RWPE2 (cell line): ENCODE measurements at places on chromosomes 1 and 21.

DNA sequence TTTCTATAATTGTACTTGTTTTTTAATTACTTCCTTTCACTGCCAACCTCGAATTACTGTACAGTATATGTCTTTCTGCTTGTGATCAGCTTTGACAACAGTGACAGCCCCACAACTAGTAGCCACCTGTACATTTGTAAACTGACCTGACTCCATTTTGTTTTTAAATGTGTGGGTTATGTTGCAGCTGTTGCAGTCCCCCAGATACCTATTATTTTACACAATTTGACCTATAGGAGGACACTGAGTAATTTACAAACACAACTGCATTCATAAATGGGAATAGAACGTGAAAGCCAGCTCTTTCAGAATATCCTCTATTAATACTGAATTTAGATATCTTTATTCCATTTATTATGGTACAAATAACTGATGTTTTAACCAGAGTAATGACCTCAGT, 2.5 kb upstream of the VAMP3 start:
- DNase-seq = no peak

GRCh38 chr21:44965251-44966022, 25.6 kb downstream of the SLX9 start:
- DNase-seq = no peak

DNA sequence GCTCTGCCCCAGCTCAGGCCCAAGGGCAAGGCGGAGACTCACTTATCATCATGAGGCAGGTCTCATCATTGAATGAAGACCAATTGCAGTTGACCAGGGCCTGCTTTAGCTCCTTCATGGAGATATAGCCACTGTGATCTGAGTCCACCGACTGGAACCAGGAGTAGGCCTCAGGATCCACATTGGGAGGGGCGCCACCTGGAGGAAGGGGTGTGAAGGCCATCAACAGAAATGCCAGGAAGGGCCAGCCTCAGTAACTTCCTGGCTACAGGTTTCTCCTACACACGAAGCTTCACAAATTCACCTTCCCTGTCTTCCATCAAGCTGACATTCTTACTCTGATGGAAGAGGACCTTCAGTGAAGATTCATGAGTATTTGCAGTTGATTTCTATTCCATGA, 11.6 kb downstream of the PEF1 start:
- no peak for DNase-seq

- no peak for DNase-seq
Measured at GRCh38 chr1:150001415-150001814, 9.1 kb downstream of the OTUD7B start.

DNA sequence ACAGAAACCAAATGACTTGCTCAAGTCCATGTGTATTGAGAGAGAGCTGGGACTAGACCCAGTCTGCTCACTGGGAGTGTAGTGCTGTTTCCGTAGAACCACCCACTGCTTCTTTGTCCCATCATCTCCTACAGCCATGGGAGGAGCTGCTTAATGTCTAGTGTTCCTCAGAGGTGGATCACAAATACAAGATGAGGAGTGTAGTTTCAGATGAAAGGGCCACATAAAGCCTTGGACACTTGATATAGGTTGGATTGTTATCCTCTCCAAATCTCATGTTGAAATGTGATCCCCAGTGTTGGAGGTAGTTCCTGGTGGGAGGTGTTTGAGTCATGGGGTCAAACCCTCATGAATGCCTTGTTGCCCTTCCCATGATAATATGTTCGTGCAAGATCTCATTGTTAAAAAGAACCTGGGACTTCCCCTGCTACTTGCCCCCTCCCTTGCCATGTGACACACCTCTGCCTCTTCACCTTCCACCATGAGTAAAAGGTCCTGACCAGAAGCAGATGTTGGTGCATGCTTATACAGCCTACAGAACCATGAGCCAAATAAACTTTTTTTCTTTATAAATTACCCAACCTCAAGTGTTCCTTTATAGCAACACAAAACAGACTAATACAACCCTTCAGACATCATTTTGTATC, 127.5 kb upstream of the DNAH14 start:
- no peak for DNase-seq

DNA sequence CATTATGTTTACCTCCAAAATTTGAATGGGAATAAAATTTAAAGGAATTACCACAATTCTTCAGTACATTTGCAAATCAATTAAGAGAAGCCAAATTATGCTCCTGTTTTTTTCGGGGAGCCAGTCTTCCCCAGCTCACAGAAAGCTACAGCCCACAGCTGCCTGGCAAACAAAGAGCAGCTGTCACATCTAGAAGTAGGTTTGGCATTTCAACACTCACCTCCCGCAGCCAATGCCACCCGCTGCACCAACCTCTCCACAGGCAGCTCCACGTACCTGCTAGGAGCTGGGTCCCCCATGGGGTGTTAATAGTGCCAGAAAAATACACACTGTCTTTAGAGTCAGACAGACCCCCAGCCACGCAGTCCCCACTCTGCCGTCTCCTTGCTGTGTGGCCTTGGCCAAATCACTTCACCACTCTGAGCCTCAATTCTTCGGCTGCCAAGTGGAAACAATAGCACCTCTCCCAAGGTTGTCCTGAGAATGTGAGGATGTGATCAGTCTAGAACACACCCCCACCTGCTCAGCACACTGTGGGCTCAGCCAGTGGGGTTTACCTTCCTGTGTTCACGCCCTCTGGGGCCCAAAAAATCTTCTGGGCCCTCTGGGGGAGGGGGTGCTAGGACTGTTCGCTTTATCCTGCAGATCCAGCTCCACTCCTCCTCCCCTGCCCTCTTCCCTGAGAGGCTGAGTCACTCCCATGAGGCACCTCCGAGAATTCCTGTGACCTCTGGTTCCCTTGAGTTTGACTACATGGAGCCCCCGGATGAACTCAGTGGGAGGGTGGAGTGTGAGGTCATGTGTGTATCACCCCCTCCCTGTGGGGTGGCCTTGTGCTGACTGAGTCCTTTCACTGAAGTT, 204.3 kb upstream of the GRIK3 start:
- no peak for DNase-seq

GRCh38 chr1:57489358-57490036, 65.6 kb upstream of the DAB1 start:
- no peak for DNase-seq

DNA sequence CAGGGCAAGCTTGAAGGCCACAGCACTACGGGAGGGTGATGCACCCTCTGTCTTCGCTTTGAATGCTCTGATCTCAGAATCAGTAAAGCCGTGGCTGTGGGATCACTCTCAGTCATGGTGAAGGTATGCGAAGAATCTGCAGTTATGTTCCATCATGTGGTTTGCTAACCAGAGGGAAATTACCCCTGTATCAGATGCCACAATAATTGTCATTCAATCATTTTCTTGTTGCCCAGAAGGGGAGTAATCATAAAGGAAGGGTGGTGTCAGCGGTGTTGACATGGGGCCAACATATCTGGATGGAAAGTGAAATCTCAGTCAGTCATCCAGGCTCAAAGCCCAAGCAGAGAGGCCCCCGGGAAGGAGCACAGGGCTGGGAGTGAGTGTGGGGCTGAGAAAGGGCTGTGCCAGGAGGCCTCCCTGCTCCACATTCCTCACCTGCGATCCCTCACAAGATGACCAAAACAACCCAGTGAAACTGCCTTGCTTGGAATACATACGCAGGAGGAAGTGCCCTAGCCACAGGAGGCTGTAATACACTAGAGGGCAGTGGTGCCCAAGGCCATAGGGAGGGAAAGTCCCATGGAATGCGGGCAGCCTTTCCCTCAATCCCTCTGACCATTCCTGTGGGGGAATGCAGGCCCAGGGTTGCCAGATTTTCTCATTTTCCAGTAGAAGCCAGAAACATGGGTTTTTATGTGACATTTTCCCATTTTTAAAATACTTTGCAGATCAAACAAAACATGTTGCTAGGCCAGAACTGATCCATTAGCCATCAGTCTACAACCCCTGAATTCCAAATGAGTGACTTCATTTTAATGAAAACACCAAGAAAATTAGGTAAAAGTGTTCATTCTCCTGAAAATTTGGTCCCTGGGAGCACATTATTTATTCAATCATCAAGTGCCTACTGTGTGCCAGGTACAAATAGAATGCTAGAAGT, 95.7 kb upstream of the VANGL1 start:
- DNase-seq = peak; percentile 89

DNA sequence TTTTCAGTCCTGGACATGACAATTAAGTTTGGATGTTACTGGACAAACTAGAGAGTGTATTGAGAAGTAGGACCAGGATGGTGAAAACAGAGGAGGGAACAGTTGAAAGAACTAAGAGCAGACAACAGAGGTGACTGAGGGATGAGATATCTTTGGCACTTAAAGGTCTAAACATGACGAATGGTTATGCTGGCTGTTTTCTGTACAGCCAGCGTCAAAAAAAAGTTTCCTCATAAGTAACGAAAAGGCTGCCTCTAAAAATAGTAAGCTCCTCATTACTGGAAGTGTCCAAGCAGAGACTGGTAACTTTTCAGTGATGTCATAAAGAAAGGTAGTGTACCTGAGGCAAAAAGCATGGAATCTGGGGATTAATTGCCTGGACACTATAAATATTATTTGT, 35.2 kb upstream of the AK4 start:
- no peak for DNase-seq

DNA sequence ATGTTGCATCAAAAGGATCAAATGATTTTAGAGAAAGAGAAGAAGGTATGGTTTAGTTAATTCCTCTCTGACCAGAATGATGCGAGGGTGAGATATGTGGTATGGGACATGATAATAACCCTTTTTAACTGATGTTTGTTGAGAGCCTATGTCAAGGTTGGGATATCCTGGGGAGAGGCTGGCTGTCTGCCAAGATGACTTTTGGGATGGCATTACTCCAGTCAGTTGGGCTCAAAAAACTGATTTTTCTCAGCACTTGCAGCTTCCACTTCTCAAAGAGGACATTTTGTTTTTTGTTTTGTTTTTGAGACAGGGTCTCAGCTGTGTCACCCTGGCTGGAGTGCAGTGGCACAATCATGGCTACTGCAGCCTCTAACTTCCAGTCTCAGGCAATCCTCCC, 17.7 kb upstream of the STX12 start:
- DNase-seq = no peak

GRCh38 chr21:14768042-14768441, 221.9 kb upstream of the SAMSN1 start:
- DNase-seq = no peak

DNA sequence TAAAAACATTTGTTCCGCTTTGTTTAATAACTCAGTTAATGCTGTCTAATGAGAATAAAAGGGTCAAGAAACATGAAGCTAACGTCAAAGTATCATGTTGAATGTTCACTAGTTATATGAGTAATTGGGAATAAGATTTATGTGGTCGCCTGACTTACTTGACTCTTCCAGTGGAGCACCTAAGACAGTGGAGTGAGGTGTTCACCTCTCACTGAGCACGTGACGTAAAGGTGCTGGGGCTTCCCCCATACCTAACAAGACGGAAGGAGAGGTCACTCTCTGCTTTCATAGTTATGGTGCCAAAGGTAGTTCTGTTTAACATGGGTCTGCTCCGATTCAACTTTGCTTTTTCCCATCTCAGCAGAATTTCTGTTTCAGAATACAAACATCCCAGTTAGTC, 686 bp downstream of the KMO start:
- DNase-seq = no peak

- DNase-seq = no peak
Measured at GRCh38 chr21:43781846-43782245, 5.7 kb upstream of the CSTB start.

GRCh38 chr21:37547615-37548200, 181.1 kb downstream of the DYRK1A start:
- no peak for DNase-seq

DNA sequence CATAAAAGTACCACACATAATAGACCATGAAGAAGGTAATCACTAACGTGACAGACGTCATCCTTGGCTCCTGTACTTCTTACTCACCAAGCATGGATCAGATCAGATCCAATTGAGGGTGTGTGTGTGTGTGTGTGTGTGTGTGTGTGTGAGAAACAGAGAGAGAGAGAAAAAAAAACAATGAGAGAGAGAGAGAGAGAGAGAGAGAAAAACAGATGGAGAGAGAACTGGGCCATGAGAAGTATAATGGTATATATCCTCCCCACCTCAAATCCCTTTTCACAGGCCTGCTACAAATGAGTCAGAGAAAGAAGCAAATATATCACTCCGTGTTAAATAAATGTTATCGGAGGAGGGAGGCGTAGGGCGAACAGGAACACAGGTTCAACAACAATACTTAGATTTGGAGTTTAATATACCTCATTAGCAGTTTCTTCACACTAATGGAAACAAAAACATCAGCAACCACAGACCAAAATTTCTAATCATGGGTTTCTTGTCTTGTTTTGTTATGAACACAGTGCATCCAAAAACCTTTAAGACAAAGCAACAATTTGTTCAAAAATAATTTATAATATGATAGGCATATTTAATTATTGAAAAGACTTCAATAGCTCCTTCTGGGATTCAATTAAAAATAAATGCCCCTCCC, 45.3 kb downstream of the TIAM1 start:
- no peak for DNase-seq

- DNase-seq = no peak
Measured at GRCh38 chr1:206823727-206824126, 41.7 kb upstream of the IL20 start.

DNA sequence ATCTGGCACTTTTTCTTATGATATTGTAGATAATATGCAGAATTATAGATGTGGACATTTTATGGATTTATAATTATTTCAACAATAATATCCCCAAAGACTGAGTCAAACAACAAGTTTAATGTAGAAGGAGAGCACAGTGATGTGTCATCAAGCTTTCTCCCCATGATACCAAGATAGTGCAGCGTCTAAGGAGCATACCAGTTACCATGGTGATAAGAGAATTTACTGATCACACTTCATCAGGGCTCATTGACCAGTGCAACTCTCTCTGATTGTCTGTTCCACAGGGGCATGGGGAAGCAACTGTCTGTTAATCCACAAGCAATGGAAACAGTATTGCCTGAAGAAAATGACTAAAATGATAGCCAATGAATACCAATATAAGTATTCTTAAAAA, 209.6 kb upstream of the DPYD start:
- no peak for DNase-seq

DNA sequence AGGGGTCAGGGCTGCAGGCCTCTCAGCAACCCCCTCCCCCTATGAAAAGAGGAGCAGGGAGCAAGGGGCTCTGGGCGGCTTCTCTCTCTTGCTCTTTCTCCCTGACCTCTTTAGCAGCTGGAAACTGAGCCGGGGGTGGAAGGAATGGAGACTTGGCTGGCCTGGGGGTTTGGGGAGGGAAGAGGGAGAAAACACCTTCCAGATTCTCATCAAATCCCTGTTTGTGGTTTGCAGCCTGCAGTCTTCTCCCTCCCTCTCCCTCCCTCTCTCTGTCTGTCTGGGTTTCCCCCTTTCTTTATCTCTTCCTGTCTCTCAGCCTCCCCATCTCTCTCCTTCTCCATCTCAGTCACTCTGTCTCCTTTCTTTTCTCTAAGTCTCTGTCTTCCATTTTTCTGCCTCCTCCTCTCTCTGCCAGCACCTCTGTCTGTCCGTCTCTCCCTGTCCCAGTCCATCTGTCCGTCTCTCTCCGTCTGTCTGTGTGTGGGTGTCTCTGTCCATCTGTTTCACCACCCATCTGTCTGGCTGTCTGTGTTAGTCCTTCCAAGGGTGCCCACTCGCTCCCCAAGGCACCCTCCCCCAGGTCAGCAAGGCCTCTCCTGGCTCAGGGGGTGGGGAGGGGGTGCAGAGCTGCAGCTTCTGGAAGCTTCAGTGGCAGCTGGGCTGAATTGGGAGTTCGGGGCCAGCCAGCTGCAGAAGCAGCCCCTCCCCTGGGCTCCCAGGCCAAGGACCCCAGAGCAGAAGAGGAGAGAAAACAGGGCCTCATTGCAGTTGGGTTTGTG, 6.2 kb downstream of the AHDC1 start:
- no peak for DNase-seq

- no peak for DNase-seq
Measured at GRCh38 chr1:163706915-163707314, 385.2 kb downstream of the NUF2 start.

- no peak for DNase-seq
Measured at GRCh38 chr21:34762786-34763185, 94.0 kb downstream of the CLIC6 start.

- DNase-seq = no peak
Measured at GRCh38 chr1:196459383-196459782, 148.9 kb downstream of the KCNT2 start.
